ENCODE measurements at places on chromosomes 3 and 15. TPM values are rescaled to one million over a fixed set of nuclear protein-coding genes. Genes with fewer than 3 reads are reported as not detected.

STXBP5L gene
- 3.0 TPM for total RNA-seq

DNA sequence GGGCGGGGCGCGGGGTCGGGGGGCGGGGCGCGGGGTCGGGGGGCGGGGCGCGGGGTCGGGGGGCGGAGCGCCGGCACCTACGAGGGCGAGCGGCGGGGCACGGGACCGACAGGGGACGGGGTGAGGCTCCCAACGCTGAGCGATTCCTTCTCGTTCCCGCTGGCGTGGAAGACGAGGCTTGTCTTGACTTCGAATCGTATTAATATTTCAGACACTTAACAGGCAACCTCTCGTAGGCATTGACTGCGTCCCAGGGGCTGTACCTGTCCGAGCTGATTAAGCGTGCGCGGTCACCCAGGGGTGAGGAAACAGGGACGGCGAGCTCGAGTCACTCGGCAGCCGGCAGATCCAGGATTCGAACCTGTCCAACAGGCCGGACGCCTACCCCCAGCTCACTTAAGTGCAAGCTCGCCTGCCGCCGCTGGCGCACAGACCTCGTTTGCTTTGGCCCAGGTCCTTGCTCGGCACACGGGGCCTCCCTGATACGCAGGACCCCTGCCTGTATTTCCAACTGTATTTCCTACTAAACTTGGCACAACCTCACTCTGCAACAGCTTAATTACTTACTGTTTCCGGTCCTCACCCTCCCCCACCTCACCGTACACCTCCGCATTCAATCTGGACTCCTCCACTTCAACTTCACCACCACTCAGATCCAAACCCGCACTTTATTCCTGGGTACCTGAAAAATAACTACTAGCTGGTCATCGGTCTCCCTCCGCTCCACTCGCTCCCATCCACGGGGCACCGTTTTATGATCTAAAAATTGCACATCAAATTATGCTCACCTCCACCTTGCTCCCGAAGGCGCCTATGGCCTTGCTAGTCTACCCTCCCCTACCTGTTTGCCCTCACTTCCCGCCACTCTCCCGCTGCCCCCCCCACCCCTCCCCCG lies 722 bp upstream of the ZXDC start:
- peak; percentile 50 for DNase-seq

DNA sequence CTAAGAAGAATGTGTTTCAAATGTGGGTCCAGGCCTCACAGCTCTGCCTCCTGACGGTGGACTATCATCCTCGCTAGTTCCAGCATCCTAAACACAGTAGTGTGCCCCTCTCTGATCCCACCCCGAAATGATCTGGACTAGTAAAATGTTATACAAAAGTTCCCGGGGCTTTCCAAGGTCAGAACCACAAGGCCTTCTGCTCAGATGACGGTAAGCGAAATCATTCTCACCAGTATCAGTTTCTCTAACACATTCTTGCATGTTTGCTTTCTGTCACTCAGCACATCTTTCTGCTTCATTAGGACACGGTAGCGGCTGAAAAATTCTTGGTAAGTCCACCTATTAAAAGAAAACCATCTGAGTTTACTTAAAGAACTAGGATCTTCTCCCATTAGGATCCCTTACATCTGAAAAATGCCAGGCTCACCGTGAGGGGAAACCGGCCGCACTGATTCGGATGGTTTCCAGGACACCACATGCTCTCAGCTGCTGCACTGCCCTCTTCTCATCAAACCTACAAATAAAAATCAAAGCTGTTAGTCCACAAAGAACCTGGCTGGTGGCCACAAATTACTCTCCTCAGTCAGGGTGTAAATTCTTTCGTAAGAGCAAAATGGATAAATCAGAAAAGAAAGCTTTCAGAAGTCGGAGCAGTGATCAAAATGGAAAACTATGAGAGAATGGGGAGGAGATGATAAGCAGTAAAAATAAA lies 83.9 kb upstream of the MYO5C start:
- DNase-seq, result no peak

GRCh38 chr3:138461896-138462295 lies 27.5 kb downstream of the ESYT3 start:
- DNase-seq, result no peak

- no peak for DNase-seq
Observed at GRCh38 chr3:2603692-2604289, 505.1 kb downstream of the CNTN4 start.

GRCh38 chr3:59866076-59866475 lies 816.3 kb upstream of the CFAP20DC start:
- no peak for DNase-seq

- DNase-seq, result no peak
Observed at GRCh38 chr3:184662187-184662586, 49.7 kb downstream of the MAGEF1 start.

GRCh38 chr3:32630266-32630665 lies 54.7 kb upstream of the CNOT10 start:
- no peak for DNase-seq

DAZL gene
- not detected for total RNA-seq

- no peak for DNase-seq
Observed at GRCh38 chr3:166527325-166527724, 690.1 kb upstream of the BCHE start.

DNA sequence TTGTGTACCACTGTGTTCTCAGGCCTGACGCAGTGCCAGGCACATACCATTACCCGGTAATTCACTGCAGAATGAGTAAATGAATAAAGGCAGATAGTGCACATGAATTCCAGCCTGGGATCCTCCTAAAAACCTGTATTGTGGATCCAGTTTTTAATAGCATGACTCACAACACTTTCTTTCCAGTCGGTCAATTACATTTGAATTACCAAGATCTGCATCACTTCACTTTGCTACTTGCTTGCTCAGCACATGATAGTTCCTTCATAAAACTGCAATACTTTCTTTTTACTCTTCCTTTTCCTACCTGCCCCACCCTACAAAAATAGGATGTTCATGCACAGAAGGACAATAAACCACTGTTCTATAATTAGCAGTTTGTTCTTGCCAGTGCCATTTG lies 553.8 kb downstream of the MAGI1 start:
- DNase-seq, result no peak

- DNase-seq, result no peak
Observed at GRCh38 chr3:144746631-144747030, 775.0 kb downstream of the DIPK2A start.

DNA sequence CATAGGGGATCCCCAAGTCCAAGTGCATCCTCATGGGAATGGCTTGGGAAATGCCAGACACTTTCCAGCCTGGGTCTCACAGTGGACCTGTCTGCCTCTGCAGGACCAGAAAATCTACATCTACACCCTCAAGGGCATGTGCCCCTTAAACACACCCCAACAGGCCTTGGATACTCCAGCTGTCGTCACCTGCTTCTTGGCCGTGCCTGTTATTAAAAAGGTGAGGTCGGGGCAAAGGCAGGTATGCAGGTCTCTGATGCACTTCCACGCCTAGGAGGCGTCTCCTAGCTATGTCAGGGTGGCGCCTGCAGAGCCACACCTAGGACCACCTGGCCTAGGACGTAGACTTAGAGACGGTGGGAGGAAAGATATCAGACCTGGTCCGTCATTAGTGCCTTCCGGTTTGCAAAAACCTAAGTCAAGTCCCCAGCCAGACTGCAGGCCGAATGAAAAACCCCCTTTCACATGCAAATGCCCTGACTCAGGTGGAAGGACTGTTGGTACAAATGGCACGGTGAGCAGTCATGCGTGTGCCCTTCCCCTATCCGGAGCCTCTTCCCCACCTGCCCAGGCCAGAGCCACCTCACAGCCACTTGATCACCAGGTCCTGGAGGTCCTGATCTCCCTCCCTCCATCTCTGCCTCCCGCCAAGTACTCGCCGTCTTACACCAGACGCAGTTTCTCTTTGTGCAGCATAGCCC lies 143.5 kb downstream of the LRRK1 start:
- no peak for DNase-seq

- no peak for DNase-seq
Observed at GRCh38 chr3:14716591-14716990, 41.6 kb downstream of the C3orf20 start.

- DNase-seq, result no peak
Observed at GRCh38 chr15:61064651-61065050, 164.5 kb downstream of the RORA start.

SCN5A gene
- total RNA-seq, result 1.2 TPM

GRCh38 chr3:124858275-124858674 lies 28.9 kb downstream of the ITGB5 start:
- DNase-seq, result no peak

DNA sequence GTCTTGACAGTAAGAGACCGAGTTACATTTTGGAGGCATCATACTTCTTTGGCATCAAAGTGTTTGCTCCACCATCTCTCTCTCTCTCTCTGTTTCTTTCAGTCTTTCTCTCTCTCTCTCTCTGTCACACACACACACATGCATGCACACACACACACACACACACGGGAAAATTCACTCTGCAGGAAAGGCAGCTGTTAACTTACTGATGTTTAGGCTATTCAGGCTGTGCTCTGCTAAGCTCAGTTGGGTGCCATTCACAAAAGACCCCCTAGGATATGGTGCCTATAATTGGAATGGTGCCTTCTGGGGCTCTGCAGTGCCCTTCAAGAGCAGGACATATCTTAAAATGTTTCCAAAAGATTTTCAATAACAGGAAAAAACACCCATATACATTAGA lies 78.2 kb downstream of the KCNH8 start:
- no peak for DNase-seq

SLC2A2 gene
- total RNA-seq, result not detected

GRCh38 chr3:124118397-124118796 lies 126.5 kb upstream of the ROPN1 start:
- DNase-seq, result no peak

- no peak for DNase-seq
Observed at GRCh38 chr3:127424766-127425504, 137.1 kb upstream of the PRR20G start.

- DNase-seq, result no peak
Observed at GRCh38 chr3:89238846-89239245, 131.4 kb downstream of the EPHA3 start.

MAN2C1 gene
- total RNA-seq, result 209 TPM

DNA sequence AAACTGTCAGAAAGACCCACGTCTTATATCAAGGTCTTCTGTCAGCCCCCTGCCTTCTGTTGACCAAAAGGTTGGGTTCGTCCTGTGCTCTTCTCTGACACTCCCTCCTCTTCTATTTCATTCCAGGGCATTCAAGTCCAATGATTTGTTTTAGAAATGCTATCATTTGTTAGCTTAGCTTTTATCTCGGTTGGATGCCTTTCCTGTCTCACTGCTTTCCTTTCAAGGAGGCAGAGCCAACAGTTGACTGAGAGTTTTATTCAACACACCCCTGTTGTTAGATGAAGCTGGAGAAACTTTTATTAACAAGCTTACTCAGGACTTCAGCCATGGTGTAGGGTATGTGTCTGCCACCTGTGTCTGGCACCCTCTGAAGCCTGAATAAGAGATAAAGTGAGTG lies 112.0 kb upstream of the SLC7A14 start:
- no peak for DNase-seq

CRYGS gene
- total RNA-seq, result 4.3 TPM

DNA sequence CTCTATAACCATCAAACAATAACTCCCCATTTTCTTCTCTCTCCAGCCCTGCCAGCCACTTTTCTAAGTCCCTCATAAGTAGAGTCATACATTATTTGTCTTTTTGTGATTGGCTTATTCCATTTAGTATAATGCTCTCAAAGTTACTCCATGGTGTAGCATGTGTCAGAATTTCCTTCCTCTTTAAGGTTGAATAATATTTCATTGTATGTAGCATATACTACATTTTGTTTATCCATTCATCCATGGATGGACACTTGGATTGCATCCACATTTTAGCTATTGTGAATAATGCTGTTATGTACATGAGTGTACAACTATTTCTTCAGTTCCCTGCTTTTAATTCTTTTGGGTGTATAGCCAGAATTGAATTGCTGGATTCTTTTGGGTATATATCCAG lies 138.4 kb downstream of the ATG7 start:
- DNase-seq, result no peak

DNA sequence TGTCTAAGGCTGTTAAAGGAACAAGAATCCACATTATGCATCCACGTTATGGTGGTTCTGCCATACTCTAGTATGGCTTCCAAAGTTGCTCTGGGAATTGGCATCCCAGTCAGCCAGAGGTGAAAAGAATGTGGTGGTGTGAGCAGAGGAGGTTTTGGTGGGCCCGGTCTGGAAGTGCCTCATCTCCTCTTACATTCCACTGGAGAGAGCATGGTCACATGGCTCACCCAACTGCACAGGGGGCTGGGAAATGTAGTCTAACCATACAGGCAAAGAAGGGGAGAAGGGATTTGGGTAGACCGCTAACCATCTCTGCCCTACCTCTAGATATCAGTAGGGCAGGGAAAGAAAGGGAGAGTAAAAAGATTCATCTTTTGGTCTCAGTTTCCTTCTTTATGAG lies 3.2 kb upstream of the HEG1 start:
- DNase-seq, result no peak

LCTL gene
- 2.1 TPM for total RNA-seq

DNA sequence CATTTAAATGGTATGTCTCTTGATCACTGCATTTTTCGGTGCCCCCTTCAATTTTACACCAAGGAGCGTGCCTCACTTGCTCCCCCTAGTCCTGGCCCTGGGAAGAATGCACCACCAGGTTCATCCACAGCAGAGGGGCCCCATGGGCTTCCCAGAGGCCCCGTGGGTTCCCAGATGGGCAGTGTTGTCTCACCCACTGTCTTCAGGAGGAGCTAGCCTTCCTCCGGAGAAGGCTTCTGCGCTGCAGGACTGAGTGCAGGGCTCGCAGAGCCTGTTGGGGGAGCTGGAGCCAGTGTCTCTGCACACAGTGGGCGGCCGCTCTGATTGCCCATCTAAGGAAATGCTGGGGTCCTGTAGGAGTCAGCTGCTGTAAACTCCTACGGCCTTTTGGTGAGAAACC lies 45.9 kb downstream of the POLR2M start:
- no peak for DNase-seq

DNA sequence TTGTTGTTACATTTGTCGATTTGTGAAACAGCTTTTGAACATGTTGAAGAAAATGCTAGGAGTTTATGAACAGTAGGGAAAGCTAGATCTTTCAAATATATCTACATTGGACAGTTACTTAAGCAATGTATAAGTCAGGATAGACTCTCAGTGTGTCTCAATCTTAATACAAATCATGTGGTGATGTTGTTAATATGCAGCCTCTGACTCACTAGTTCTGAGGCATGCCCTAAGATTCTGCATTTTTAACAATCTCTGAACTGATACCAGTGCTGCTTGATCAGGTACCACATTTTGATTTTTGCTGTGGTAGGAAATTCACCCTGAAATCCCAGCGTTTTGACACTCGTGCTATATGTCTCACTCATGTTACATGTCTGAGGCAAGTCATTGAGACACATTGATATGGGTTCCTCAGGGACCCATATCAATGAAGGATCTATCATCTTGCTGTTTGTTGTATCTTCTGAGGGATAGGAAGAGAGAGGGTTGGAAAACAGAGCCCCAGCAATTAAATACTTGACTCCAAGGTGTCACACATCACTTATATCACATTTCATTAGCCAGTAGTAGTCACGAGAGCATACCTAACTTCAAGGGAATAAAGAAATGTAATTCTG lies 597.9 kb downstream of the TAFA4 start:
- DNase-seq, result no peak

DNA sequence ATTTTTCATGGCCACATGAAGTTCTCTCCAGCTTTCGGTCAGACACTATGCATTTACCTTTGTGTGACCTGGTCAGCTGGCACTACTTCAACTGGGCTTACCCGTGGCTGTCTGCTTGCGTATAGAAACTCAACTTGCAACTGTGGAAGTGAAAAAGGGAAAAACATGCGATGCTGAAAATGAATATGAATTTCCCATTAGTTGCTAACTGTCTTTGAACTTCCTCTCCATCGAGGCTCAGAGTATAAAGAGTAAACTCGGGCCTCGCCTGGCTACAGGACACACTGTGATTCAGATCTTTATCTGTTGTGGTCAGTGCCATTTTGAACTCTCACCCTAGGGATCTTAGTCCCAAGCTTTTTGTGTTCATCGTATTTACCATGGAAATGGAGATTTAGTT lies 26.8 kb downstream of the NFKBIZ start:
- no peak for DNase-seq
